ENCODE measurements at places on chromosomes 13 and 19.
A peak's percentile ranks its signal among the peaks of the same experiment; 100 is the strongest.

- no peak for DNase-seq
Observed at GRCh38 chr13:66581675-66582074, 648.5 kb downstream of the PCDH9 start.

DNA sequence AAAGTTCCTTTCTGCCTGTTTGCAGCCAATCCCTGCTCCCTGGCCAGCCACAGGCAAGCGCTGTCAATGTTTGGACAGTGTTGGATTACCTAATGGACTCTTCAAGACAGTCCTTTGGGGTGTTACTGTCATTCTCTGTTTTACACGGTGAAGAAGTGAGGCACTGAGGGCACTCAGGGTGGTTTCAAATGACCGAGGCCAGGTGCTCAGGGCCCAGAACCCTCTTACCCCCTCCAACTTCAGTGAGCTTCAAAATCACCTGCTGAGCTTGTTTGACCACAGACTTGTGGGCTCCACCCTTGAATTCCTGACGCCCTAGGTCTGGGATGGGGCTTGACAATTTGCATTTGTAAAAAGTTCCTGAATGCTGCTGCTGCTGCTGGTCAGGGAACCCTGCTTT lies 97.9 kb downstream of the GGACT start:
- DNase-seq, result peak; percentile 44

- DNase-seq, result no peak
Observed at GRCh38 chr19:682678-683320, 6.6 kb downstream of the FSTL3 start.

GRCh38 chr13:98279473-98280175 lies 102.6 kb upstream of the RNF113B start:
- no peak for DNase-seq

DNA sequence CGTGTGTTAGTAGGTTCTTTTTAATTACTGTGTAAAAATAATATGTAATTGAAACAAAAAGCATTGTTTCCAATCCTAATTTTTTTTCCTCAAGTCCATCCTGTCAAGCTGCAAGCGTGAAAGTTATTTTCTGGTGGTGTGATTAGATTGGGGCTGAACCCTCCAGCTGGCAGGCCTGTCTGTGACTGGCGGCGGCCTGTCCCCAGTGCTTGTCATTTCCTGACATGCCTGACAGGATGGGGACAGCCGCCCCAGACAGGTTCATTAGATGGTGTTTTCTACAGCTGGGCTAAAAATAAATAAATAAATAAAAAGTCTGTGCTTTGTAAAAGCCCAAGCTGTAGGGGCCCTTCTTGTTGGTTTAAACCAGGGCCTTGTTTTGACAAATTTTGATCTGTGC lies 53.7 kb upstream of the MAB21L1 start:
- DNase-seq, result no peak

DNA sequence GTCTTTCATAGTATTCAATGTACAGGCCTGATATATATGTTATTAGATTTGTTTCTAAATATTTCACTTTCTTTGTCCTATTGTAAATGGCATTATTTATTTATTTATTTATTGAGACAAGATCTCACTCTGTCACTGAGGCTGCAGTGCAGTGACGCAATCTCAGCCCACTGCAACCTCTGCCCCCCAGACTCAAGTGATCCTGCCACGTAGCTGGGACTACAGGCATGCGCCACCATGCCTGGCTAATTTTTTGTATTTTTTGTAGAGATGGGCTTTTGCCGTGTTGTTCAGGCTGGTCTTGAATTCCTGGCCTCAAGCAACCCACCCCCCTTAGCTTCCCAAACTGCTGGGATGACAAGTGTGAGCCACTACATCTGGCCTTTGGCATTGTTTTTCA lies 5.4 kb upstream of the GAS6 start:
- no peak for DNase-seq

- DNase-seq, result no peak
Observed at GRCh38 chr13:45696610-45697226, 5.4 kb upstream of the CBY2 start.

GRCh38 chr13:51229731-51230130 lies 7.5 kb downstream of the FAM124A start:
- no peak for DNase-seq

DNA sequence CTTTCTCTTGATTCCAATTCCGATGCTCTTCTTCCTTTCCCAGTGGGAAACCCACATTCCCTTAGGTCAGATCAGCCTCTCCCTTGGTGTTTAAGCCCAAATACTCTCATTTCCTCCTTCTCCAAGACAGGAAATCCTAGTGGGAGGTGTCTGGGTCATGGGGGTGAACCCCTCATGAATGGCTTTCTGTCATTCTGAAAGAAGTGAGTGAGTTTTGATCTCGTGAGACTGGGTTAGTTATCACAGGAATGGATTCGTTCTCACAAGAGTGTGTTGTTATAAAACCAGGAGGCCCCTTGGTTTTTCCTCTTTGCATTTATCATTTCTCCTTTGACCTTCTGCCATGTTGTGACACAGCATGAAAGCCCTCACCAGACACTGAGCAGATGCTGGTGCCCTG lies 76.2 kb upstream of the MTIF3 start:
- DNase-seq, result no peak

DNA sequence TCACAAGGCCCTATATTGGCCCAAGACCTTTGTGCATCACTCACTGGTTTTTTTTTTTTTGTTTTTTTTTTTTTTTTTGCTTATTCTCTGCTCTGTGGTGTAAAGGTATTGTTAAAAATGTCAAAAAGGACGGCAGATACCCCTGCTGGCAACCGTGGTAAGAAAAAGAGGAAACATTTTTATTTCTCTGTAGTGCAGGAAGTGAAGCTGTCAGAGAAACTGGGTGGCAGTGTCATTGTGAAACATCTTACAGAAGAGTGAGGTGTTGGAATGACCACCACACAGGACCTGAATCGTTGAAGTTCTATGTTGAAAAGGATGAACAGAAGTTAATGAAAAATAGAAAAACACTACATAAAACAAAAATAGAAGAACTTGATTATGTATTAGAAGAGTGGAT lies 346.4 kb downstream of the FGF9 start:
- DNase-seq, result no peak

GRCh38 chr13:96934889-96935489 lies 59.3 kb downstream of the OXGR1 start:
- no peak for DNase-seq

GRCh38 chr19:31492050-31492449 lies 142.8 kb upstream of the TSHZ3 start:
- no peak for DNase-seq

DNA sequence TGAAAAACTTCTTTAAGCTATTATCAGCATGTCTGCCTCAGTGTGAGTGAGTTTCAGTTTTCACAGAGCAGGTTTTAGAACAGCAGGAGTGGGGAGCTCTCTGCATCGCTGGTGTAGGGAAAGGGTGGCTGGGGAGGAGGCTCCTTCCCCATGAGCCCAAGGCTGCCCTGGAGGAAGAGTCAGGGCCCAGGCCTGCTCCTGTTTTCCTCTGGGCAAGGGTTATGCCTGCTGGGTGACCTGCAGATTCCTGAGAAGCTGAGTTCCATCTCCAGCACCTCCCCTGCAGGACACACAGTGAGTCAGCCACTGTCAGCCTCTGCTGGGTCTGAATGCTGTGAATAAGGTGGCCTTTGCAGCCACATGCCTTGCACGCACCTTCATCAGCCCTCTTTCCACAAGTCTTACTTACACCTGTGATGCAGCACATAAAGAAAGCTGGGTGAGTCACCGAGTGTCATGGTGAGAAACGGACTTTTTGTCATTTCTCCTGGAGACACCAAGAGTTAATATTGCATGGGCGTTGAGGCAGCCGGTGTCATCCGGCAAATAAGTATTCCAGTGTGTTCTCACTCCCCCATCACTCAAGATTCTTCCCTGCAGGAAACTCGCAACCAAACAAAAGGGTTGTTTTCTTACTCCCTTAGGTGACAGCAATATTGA lies 186.4 kb upstream of the KL start:
- no peak for DNase-seq

- DNase-seq, result no peak
Observed at GRCh38 chr19:4371247-4372164, 28.1 kb downstream of the MPND start.

DNA sequence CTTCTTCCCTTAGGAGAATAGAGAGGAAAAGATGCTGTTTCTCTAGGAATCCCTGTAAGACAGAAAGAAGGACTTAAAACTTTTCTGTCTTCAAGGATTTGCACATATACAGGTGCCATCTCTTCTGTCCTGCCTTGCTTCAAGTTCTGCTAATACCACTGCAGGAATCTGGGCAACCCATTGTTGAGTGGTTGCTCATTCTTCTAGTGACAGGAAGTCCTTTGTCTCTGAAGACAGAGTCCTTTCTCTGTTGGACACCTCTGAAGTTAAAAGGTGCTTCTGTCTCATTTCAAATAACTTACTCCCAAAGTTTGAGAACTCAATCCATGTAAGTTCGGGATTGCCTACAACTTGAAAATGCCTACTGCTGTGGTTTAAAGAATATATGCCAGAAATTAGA lies 114.4 kb upstream of the TMTC4 start:
- no peak for DNase-seq

DNA sequence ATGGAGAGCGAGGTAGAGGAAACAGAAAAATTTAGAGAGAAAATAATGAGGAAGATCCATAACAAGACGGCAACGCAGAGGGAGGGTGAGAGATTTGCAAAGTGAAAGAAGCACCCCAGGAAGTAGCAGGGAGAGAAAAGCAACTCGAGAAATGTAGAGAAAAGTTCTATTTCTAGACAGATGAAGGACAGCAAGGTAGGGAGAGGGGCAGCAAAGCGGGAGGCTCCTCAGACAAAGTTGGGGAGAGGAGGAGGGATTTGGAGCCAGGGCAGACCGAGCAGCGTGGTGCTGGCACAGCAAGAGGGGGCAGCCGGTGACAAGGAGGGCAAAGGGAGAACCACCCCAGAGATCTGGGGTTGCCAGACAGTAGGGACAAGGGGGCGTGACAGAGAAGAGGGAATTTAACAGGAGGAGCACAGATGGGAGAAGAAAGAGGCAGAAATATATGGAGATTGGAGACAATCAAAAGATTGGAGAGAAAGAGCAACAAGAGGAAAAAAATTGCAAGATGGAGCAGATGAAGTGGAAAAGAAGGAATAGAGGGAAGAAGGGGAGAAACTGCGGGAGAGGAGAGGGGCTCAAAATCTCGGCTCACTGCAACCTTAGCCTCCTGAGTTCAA lies 989 bp downstream of the ZNF766 start:
- no peak for DNase-seq

GRCh38 chr19:9535934-9536333 lies 2.5 kb downstream of the ZNF426 start:
- DNase-seq, result no peak

GRCh38 chr13:28319528-28319927 lies 175.4 kb downstream of the FLT1 start:
- DNase-seq, result no peak

GRCh38 chr19:31071136-31071855 lies 277.9 kb downstream of the TSHZ3 start:
- no peak for DNase-seq

- no peak for DNase-seq
Observed at GRCh38 chr19:32294871-32295438, 50.5 kb upstream of the ZNF507 start.

DNA sequence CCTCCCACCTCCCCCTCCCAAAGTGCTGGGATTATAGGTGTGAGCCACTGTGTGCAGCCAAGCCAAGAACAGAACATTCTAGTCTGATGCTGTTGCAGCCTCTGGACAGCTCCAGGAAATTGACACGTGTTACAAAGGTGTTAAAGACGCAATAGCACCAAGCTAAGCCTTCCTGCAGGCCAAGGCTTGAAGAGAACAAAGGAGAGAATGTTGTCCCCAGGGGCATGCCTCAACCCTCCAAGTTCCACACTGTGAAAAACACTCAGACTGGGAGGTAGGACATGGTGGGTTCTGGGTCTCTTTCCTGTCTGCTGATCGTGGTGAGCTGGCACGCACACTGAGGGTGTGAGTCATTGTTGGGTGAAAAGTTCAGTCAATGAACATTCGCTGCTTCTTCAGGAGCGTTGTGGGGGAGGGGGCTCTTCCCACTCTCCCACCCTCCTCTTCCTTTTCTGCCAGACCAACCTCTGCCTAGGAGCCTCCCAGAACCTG lies 5.3 kb upstream of the PTPRS start:
- no peak for DNase-seq

DNA sequence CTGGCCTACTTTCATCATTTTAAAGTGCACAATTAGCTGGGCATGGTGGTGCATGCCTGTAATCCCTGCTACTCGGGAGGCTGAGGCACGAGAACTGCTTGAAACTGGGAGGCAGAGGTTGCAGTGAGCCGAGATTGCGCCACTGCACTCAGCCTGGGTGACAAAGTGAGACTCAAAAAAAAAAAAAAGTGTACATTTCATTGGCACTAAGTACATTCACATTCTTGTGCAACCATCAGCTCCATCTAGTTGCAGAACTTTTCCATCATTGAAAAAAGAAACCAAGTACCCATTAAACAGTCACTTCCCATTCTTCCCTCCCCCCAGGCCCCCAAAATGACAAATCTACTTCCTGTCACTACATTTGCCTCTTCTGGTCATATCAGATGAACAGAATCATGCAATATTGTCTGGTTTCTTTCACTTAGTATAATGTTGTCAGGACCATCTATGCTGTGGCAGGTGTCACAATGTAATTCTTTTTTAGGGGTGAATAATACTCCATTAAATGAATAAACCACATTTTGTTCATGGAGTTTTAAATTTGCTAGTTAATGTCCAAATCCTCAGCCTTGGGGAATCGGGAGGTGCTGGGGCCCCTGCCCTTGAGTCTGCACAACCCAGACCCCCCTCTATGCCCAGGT lies 7.4 kb upstream of the SIGLEC11 start:
- no peak for DNase-seq

DNA sequence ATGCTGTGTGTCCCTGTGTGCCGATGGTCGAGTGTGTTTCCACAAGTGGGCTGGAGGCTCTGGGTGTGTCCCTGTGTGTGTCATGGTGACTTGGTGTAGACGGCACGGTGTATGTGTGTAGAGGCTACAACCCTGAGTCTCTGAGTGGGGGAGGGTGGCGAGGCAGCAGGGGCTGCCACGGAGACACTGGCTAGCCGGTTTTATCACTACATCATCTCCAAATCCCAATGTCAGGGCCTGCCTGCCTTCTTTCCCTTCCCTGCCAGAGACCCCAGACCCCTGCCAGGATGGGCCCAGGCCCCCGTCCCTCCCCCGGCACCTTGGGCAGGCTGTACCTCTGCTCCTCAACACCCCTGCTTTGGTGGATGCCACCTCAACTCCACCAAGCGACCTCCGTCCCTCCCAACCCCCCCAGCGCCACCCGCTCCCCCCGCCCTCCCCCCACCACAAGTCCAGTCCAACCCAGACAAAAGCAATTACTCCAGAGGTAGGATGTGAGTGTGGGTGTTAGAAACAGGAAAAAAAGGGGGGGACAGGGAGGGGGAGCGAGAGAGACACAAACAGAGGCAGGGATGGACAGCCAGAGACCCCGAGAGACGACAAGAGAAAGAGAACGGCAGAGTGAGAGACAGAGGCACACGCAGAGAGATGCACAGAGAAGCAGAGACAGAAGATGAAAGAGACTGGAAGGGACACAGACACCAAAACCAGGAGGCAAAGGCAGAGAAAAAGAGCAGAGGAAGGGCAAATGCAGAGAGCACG lies 21.6 kb upstream of the POU2F2 start:
- DNase-seq, result no peak

DNA sequence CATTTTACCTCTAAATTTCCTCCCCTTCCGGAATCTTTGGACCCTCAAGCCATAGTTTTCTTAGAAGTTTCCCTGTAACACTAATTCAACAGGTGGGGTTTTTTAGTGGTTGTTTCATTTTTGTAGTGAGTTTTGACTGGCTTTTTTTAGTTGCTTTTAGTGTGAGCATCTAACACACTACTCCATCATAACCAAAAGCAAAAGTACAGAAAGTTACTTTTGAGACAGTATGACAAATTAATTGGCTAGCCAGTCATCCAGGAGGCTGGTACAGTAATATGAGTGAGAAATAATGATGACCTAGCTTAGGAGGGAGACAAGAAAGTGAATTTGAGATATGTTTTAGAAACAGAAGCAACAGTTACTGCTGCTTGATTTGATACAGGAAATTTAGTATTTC lies 71.5 kb downstream of the DNAJC15 start:
- no peak for DNase-seq
